Activated CD8-positive, alpha-beta memory T cell treated with anti-CD3 and anti-CD28 coated beads, Interleukin-2, amount 50 U/mL, for 4 hours (primary cell): ENCODE measurements at places on chromosomes 13 and 19.

DNA sequence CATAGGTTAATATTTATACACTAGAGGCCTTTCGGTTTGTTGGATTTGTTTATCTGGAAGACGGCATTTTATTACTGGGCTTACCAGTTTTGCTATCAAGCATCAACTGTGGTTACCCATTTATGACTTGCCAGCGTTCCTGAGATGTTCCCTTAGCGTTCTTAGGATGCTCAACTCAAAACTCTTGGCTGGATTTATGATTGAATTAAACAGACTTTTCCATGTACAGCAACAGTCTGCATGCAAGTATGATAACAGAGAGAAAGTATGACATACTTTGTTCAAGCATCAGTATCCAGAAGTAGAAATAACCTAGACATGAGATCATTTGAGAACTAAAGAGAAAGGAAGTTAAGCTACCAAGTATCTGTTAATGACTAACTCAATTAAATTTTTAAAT lies 29.9 kb upstream of the RNF113B start:
- no peak for DNase-seq

- DNase-seq, result no peak
Observed at GRCh38 chr19:4694211-4694987, 24.3 kb upstream of the MYDGF start.

GRCh38 chr19:18308051-18308947 lies 14.6 kb downstream of the LSM4 start:
- DNase-seq, result no peak

DNA sequence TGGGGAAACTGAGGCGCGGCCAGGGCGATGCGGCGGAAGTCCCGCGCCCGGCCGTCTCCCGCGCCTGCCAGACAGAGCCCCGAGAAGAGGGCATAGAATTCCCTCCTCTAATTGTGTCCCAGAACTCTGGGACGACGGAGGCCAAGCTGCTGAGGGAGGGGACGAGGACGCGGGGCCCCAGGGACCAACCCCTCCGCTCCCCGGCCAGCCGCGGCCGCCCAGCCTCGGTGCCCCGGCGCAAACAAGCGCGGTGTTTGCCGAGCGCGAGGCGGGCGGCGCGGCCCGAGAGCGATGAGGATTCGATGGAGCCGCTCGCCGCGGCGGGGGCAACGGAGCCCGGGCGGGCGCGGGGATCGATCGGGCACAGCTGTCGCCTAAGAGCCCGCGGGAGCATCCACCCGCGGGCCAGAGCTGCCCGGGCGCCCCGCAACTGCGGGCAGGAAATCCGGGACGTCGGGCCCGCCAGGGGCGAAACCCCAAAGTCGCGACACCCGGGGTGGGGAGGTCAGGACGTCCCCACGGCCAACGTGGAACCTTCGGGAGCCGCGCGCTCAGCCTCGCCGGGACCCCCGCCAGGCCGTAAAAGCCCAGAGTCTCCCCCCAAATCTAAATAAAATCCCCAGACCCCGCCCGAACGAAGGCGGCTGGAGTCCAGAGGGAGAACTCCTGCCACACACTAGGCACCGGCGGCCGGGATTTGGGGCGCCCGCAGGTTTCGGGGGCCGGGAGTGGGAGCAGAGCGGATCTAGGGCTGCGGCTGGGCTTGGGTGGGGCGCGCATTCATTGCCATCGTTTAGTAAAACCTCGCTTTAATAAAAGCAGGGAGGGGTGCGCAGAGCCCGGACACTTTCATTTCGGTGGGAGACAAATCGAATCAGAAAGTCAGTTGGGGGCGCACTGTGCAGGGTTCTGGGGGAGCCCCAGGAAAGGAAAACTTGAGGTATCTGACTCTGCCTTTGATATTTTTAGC lies 3.6 kb upstream of the ONECUT3 start:
- no peak for DNase-seq

DNA sequence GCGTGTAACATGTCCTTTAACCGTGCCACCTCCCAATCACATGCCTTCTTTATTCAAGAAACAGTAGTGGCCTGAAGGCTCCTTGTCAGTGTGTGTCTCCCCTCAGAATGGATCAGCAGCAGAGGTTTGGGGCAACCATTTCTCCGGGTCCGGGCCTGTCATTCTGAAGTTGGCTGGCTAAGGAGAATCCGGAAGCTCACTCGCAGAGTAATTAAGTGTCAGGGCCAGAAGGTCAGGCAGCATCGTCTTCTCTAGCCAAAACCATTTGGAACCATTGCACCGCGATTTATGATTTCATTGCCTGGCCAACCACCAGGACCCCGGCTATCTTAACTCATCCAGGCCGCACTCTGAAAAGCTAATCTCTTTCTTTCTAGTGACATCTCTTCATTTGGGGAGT lies 550.8 kb downstream of the EFNB2 start:
- DNase-seq, result no peak

- DNase-seq, result no peak
Observed at GRCh38 chr13:90526711-90527110, 820.8 kb upstream of the MIR17HG start.

DNA sequence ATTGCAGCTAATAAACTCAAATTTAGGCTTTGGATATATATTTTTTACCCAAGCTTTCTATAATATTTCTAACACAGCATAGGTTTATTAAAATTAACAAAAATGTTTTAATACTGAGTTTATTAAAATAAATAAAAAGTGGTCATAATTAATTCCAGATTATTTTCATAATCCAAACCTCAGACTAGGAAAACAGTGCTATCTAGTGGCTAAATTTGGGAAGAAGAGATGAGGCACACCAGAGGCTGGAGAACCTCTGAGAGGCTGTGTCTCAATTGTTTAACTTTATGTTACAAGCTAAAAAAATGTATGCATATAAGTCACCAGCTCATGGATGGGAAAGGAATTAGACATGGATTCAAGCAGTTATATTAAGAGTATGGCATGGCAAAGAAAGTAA lies 392.5 kb downstream of the DIAPH3 start:
- DNase-seq, result no peak

DNA sequence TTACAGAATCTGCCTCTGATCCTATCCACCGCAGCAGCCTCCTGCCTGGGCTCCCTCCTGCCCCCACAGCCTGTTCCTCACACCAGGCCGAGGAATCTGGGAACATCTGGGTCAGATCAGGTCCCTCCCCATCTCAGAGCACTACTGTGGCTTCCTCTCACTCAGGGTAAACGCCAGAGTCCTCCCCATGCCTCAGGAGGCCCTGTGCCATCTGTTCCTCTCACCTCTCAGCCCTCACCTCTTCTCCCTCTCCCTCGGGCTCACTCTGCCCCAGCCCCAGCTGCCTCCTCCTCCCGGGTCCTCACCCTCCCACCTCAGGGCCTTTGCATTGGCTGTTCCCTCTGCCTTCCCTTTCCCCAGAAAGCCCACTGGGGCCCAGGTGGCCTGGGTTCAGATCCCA lies 18.2 kb downstream of the FCGBP start:
- DNase-seq, result no peak

DNA sequence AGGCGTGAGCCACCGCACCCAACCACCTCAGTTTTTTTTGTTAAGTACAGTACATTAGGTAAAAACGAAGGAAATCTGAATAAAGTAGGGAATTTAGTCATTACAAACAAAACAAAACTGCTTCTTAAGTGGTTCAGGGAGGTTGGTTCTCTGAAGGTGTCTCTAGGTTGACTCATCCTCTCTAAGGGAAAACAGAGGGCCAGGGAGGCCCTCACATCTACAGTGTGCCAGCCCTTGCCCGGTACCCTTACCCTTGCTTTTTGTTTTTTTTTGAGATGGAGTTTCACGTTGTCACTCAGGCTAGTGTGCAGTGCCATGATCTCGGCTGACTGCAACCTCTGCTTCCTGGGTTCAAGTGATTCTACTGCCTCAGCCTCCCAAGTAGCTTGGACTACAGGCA lies 17.2 kb upstream of the JUND start:
- no peak for DNase-seq

DNA sequence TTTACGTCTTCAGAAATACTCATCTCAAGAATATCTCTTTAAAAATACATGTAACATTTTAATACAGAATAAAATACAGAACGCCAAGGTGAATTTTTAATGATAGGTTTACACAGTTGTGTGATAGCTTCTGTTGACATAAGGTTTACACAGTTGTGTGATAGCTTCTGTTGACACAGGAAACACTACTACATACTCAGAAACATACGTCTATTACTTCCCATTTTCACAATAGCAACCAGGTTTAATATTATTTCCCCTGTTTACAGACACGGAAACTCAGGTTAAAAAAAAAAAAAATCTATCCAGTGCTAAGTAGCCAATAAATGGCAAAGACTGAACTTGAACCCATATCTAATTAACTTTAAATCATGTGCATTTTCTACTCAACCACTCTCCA lies 571.2 kb downstream of the LIG4 start:
- DNase-seq, result no peak

- DNase-seq, result no peak
Observed at GRCh38 chr13:46530084-46530935, 22.7 kb upstream of the LRCH1 start.

GRCh38 chr19:1773184-1773583 lies 19.9 kb downstream of the ONECUT3 start:
- DNase-seq, result no peak

DNA sequence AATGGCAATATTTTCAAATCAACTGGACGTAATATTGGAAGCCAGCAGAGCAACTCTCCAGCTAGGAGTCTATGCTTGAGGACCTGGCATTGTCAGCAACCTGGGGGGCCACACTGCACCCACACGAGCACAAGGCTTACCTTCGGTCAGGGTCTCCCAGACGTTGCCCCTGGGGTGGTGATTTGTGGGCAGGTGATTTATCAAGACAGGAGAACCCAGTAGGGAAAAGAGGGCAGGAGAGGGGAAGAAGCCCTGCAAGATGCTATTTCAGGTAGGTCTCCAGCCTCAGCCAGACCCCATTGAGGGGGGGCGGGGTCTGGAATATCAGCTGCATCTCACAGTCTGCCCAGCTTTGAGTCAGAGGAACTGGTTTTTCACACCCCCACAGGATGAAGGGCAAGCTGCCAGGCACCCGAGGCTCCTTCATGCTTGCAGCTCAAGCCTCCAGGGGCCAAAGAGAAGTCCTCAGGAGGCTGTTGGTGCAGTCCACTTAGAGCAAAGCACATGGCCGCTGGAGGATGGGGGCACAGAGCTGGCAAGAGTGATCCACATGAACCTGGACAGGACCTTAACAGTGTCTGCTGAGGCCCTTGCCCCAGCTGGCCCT lies 80.9 kb upstream of the UQCRFS1 start:
- no peak for DNase-seq

DNA sequence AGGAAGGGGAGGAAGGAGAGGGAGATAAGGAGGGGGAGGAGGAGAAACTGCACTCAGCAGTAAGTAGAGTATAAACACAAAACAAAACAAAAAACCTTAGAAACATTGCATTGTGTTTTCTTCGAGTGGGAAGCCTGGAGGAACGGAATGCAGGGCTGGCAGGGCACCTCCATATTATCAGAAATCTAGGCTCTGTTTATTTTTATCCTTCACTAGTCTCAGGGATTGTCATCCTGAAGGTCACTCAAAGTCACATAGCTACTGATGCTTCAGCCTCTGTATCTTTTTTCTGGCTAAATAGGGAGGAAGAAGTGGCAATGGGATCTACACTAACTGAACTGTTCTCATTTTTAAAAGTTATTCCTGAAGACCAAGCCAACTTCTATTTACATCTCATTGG lies 467.8 kb downstream of the KCTD12 start:
- no peak for DNase-seq

DNA sequence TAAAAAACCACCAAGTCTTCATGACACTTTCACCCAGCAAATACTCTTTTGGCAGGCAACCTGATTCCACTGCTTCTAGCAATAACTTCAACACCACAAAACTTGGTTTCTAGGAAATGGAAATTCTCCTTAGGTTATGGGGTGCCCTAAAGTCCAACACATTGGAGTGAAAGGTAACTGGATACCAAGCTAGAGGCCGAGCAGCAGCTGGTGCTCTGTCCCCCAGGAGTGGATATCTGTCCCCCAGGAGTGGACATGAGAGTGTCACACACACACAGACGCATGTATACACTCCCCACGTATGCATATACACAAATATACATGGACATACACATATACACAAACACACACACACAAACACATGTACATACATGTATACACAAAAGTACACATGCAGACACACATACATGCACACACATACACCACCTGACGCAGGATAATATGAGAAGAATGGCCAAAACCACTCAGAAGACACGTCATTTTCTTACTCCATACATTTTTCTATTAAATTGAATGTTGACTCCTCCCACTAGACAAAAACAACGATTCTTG lies 50.8 kb downstream of the RFX2 start:
- no peak for DNase-seq

DNA sequence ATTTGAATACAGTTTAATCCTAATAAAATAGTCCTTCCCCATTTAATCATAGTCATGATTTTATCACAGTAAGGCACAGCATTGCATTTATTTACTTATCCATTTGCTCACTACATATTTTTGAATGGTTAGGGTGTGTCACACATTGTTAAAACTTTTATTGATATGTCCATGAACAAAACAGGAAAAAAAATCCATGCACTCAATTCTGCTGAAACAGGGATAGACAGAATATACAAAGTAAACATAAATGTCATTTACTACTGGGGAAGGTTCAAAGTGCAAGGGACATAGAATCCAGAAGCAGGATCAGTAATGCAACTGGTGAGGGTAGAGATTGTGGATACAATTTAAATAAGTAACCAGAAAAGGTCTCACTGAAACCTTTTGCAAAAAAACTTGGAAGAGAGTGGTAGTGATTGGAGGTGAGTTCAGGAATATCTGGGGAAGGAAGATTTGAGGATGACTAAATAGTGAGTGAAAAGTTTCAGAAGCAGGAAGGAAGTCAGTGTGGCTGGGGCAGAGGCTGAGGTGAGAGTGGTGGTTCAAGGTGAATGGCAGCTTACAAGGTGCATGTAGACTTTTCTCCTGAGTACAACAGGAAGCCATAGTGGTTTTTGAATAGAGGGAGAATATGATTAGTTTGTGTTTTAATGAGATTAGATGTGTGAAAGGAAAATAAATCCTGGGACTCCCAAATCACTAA lies 387.2 kb upstream of the ATXN8OS start:
- DNase-seq, result no peak

DNA sequence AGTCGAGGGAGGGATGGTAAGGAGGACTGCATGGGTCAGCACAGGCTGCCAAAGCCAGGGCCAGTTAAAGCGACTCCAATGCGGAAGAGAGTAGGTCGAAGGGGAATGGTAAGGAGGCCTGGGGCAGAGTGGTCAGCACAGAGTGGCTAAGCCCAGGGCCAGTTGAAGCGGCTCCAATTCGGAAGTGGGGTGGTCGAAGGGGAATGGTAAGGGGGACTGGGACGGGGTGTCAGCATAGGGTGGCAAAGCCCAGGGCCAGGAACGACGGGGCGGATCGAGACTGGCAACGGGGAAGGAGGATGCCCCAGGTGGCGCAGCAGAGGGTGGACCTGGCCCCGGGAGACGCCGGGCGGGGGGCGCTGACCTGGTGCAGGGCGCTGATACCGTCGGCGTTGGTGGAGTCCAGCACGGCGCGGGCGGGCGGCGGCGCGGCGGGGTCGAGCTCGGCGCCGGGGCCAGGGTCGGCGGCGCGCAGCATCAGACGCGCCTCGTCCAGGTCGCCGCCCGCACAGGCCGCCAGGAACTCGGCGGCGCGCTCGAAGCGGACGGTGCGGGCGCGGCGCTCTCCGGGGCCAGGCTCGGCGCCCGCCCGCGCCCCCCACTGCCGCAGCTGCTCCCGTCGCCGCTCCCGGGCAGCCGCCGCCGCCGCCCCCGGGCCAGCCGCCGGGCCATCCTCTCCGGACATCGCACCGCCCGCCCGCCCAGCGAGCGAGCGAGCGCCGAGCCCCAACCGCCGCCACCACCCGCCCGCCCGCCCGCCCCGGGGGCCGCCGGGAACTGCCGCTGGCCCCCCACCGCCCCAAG lies at the start of gene PPP1R12C:
TSS of gene PPP1R12C (minus strand) at position 779 of the 804 bp plus-strand sequence. CDS start at position 685, 94 bp downstream.
- no peak for DNase-seq

GRCh38 chr13:41178040-41178439 lies 16.3 kb downstream of the KBTBD7 start:
- no peak for DNase-seq
